BE2C (cell line): ENCODE measurements at places on chromosomes 16 and 17.

DNA sequence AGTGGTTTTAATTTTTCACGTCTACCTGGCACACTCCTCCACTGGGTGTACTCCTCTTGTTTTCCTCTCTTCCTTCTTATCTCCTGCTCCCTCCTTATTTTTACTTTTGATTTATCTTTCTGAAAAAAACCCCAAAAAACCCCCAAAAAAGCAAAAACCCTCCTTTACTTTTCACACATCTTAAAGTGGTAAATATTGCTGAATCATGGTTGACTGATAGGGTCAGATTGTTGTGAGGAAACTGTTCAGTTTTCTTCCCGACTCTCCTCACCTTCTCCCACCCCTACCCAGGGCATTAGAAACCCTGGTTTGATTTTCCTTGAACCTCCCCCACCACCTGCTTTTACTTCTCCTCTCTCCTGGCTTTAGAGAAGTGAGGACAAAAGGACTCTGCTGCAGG, 25.4 kb downstream of the ARHGAP44 start:
- no peak for DNase-seq

- no peak for DNase-seq
These were observed 32.1 kb upstream of the SLC6A2 start for GRCh38 chr16:55623640-55624039.

DNA sequence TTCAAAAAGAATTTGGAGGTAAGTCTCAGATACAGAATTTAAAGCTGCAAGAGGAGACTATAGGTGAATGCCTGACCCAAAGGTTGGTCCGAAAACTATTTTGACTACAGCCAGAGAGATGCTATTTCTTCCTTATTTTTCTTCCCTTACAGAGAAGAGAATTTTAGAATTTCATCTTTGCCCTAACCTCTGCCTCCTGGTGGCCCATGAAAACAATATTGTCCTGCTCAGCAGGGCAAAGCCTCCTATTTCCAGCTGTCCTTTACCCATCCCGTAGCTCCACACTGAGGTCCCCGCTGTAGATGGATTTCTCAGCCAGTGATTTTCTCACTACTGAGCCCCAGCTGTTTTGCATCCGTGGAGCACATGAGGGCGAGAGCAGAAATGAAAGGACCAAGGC, 24.6 kb downstream of the HOXB1 start:
- no peak for DNase-seq

DNA sequence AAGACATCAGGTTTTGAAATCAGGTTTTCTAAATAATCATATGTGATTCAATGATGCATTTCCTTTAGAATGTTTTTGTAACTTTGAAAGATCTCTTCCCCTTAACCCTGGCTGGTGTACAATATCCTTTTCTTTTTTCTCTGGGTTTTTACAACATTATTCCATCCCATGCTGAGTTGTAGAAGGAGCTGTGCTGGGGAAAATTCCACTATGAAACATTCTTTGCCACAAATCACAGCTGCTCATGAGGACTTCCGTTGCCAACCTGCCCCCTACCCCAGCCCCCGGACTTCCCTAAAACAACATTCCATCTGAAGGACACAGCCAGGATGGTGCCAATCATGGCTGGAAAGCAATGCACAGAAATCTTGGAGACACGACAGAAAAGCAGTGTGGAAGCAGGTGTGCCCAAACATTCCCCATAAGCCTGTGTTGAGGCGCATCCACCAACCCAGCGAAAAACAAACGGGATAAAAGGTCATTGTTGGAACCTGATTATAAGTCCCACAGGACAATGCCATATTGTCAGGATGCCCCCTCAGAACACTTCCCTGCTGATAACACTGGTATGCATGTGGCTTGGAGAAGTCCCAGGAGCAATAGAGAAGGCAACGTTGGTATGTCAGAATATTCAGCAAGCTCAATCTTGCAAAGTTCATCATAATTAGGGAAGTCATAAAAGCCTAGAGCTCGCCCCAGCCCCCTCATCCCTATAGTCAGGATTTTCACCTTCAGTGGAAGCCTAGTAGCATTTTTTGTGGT, 475.0 kb downstream of the HS3ST3B1 start:
- DNase-seq = no peak

DNA sequence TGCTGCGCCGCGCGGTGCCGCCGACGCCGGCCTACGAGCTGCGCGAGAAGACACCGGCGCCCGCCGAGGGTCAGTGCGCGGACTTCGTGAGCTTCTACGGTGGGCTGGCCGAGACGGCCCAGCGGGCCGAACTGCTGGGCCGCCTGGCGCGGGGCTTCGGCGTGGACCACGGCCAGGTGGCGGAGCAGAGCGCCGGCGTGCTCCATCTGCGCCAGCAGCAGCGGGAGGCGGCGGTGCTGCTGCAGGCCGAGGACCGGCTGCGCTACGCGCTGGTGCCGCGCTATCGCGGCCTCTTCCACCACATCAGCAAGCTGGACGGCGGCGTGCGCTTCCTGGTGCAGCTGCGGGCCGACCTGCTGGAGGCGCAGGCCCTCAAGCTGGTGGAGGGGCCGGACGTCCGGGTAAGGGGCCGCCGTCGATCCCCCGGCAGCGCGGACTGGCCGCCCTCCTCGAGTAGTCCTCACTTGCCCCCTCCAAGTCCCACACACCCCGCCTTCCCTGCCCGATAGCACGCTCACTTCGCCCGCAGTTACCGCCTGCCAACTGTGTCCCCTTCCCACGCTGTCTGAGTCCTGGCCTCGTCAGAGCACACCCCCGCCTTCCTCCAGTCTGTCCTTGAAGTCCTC, 470 bp downstream of the MLYCD start:
- DNase-seq = peak; percentile 57

- no peak for DNase-seq
These were observed 85.0 kb upstream of the MYOCD start for GRCh38 chr17:12580640-12581039.

DNA sequence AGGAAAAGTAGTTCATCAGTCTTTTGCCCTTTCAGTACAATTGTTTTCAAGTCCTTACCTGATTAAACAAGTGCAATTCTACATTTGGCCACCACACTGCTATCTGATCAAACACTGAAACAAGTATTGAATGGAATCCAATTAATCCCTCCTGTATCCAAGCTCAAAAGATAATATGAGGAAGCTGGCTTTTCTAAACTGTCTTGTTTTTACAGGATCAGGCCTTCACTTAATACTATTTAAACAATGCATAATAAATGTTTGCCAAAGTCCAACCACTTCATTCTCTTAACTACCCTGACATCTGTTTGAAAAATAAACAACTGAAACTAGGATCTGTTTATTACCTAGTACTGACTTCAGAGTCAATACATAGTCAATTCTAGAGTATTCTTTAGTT, 131.6 kb downstream of the MRTFB start:
- DNase-seq = no peak

- no peak for DNase-seq
These were observed 141.5 kb upstream of the MPHOSPH6 start for GRCh38 chr16:82311528-82311927.

DNA sequence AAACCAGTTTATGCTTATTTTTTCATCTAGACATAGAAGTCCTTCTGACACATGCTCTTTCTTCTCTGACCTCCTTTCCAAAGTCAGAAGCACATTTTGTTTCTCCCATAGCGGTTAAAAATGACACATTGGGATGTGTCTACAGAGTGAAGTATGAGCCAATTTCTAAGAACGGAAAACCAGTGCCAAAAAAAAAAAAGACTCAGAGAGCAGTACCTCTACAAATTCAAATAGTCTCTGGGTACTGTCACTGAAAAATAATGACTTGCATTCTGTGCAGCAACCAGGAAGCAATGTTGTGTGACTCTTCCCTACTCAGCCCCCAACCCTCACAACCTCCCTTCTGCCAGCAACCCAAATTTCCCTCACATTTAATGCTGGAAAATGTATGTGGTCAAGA, 145.5 kb upstream of the PMFBP1 start:
- DNase-seq = no peak

GRCh38 chr17:80429356-80430275, 14.6 kb downstream of the ENDOV start:
- DNase-seq = no peak

DNA sequence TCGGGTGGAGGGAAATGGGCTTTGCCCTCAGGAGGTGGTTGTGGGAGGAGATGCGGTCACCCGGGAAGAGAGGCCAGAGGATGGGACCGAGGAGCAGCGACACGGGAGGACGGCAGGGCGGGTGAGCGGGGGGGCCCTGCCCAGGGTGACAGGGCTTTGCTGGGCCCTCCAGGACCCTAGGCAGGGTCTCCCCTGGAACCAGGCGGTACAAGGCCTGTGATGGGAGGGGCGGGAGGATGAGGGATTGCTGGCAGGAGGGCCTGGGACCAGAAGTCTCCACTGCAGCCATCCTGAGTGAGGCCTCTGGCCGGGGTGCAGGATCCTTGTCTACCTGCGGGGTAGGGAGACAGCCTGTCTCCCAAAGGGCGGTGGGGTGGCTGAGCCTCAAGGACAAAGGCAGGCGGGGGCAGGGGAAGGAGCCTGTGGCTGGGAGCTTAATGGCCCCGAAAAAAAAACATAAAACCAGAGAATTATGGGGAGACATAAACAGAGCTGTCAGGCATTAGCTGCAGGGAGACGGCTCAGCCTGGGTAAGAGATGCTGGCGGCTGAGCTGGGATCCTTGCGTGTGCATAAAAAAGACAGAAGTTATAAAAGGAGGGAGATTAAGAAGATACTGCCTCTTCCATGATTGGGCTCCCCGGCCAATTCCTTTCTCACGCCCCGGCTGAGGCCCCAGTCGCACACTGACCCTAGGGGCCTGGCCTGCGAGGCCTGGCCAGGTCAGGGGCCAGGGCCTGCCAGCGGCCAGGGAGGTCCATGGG, 66.7 kb downstream of the SREBF1 start:
- no peak for DNase-seq

GRCh38 chr16:83989300-83989699, 21.3 kb downstream of the NECAB2 start:
- DNase-seq = peak; percentile 62

- no peak for DNase-seq
These were observed 6.7 kb downstream of the ITGA3 start for GRCh38 chr17:50062293-50063243.

- peak; percentile 60 for DNase-seq
These were observed 1.0 kb upstream of the ANTKMT start for GRCh38 chr16:719815-720446.

- no peak for DNase-seq
These were observed 146.4 kb downstream of the CHD9NB start for GRCh38 chr16:52906281-52906680.

DNA sequence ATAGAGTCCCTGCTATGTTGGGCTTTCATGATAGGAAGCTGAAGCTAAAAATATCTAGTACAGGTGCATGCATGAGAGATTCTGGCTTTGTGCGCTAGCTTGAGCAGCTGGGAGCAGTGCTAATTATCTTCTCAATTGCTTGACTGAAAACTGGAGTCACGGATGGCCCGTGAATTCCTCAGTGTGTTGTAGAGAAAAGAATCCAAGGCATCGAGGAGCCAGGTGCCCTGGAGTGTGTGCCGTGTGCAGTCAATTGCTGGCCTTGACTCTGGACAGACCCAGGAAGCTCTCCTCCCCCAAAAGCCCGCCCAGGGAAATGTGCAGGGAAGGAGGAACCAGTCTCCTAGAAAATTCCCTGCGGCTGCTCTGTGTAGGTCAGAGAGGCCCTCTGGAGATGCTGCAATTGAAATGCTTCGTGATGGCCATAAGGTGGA, 14.2 kb downstream of the LGALS3BP start:
- no peak for DNase-seq

- no peak for DNase-seq
These were observed 8.4 kb upstream of the EXOC7 start for GRCh38 chr17:76111956-76112355.

DNA sequence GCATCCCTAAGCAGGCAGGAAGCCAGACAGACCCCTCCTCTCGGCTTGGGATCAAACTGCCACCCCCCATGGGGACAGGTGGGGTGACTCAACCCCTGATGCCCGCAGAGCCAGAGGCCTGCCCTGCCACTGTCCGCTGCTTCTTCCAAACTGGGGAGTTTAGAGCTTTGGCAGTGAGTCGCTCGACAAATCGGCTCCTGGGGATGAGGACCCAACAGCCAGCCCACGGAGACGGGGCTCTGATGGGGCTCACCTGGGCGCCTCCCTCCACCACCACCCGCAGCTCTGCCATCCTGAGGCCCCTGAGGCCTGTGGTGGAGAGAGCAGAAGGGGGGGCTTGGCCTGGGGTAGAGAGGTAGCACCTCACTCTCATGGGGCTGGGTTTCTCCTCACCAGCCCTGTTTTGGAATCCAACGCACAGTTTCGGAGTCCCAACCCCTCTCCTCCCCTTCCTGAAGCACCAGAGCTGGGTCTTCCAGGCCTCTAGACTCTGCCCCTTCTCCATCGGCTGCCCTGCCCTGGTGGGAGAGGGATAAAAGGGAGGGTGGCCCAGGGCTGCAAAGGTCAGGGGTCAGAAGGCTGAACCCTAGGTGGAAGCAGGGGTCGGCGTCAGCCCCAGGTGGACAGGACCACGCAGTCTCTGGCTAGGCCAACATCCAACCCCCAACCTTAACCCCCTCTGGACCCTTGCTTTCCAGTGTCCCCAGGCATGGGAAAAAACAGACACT, 5.8 kb downstream of the PRSS22 start:
- no peak for DNase-seq

- DNase-seq = no peak
These were observed 35.0 kb upstream of the MRC2 start for GRCh38 chr17:62592341-62593099.

DNA sequence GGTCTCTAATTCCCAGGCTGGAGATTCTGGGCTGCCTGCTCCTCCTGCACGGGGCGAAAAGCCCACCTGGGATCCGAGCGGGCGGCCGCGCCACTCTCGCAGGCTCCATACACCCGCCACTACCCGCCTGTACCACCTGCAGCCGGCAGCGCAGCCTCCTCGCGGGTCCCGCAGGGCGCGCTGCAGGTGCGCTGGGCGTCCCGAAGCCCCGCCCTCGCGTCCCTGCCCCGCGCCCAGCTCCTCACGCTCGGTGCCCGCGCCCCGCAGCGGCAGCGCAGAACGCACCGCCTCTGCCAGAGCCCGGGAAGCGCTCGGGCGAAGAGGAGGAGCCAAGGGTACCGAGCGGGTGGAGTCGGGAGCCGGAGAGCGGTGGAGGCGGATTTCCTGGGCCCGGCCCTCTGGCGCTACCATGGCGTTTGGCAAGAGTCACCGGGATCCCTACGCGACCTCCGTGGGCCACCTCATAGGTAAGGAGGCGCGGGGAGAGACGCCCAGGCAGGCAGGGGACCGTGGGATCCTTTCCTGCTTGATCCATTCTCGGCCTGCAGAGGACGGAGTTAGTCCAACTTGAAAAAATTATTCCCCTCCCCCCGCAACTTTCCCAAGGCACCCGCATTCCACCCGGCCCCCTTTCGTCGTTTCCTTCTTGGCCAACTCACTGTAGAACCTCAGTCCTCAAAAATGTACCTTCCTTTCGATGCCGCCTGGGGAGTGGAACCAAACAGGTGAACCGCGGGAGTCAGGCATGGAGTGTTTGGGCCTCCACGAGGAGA, at the start of gene TOM1L1:
TOM1L1 (plus strand) TSS at position 396 of the 773 bp plus-strand sequence; CDS start at position 410, 14 bp downstream.
- peak; percentile 75 for DNase-seq

DNA sequence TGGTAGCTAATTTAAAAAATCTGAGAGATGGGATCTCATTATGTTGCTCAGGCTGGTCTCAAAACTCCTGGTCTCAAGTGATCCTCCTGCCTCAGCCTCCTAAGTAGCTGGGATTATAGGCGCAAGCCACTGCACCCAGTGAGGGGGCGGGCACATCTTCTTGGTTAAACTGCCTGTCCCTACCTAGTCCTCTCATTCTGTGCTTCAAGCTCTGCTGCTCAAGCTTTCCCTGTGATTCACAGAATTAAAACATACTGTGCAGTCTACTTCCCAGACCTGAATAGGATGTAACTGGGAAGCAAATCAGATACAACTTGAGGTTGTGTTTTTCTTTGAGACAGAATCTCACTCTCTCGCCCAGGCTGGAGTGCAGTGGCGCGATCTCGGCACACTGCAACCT, 2.3 kb downstream of the MRPL38 start:
- DNase-seq = no peak

- DNase-seq = no peak
These were observed 5.9 kb downstream of the TRPV1 start for GRCh38 chr17:3603119-3603869.
